ENCODE measurements at places on chromosomes 6 and 20.

GRCh38 chr6:90000864-90001731 is 106.8 kb downstream of the GJA10 start:
- DNase-seq = no peak

GRCh38 chr6:169223006-169223405 is 30.6 kb downstream of the THBS2 start:
- no peak for DNase-seq

GRCh38 chr6:16319813-16320532 is 81.6 kb downstream of the GMPR start:
- peak; percentile 59 for DNase-seq

DNA sequence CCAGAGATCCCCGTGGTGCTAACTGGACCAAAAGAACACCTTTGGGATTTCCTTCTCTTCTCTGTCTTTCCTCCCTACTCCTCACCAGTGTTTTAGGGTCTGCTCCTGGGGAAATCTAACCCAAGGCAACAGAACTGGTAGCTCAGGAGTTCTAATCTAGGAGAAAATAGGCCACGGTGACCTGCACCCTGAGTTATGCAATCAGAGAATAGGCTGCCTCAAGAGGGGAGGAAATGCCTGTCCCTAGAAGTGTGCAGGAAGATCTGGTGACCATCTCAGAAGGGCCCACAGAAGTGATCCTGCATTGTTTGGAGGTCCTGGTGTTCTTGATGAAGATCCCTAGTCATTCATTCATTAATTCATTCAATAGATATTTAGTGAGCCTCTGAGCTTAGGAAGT is 3.4 kb downstream of the ETV7 start:
- no peak for DNase-seq

DNA sequence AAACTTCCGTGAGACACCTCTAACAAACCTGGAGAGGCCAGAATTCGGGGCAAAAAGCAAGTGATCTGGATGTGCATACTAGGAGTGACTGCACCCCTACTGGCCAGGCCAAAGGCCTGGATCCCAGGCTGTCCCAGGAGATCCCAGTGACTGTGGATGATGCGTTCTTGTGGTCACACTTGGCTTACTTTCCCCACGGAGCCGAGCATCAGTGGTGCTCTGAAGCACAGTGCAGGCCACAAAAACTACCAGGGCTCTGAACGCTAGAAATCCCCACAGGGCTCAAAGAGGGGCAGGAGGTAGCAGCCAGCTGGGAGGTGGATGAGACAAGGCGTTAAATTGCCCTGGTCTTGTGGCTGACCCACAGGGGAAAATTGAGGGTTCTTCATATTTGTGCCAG is 7.1 kb downstream of the TRIM26 start:
- no peak for DNase-seq

- DNase-seq = no peak
These were observed 32.5 kb downstream of the TMEM242 start for GRCh38 chr6:157290797-157291196.

- no peak for DNase-seq
These were observed 10.4 kb downstream of the CD40 start for GRCh38 chr20:46128310-46129151.

DNA sequence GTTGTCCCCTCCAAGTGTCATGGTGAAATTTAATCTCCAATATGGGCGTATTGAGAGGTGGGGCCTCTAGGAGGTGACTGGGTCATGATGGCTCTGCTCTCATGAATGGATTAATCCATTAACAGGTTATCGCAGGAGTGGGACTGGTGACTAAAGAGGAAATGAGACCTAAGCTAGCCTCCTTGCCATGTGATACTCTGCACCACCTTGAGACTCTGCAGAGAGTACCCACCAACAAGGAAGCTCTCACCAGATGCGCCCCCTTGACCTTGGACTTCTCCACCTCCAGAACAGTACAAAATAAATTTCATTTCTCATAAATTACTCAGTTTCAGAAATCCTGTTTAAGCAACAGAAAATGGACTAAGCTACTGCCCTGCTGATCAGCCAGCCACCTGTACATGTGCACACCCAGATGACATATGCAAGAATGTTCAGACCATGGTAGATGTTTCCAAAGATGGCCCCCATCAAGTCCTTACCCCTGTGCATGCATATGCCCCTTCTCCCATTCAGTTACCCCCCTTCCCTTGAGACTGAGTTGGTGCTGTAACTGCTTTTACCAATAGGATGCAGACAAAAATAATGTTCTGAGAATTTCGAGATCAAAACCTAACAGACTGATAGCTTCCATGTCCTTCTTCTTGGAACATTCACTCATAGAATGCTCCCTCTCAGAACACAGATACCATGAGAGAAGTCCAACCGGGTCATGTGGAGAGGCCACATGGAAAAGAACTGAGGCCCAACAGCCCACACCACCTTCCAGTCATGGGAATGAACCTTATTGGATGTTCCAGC is 28.4 kb downstream of the MAP3K5 start:
- no peak for DNase-seq

- no peak for DNase-seq
These were observed 80.6 kb upstream of the EYA4 start for GRCh38 chr6:133160536-133160935.

DNA sequence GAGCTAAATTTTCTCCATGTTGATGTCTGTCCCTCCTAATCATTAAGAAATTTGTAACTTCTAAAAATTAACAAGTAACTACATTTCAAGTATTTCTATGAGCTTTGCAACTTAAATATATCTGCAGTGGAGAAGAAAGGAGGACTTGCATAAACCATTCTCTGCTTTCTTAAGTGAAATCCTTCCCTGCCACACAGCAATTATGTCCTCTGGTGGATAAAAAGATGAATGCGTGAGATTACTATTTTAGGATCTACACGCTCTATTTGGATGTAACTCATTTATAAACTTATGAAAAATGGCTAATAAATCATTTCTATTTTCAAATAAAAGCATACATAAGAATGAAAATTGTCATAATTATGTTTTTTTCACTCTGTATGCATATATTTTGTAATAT is 338.0 kb upstream of the PTCHD4 start:
- no peak for DNase-seq

DNA sequence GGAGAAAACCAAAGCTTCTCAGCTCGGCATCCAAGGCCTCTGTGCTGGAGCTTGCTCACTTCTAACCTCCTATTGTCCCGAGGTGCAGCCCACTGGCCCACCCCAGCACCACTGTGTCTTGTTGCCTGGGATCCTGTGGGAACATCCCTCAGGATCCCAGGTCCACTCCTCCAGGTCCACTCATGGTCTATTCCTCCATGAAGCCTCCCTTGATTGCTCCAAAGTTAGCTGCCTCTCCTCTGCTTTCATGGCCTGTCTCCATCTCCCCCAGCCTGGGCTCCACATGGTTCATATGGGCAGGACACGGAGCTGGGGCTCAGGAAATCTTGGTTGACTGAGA is 13.9 kb downstream of the SLA2 start:
- DNase-seq = no peak

DNA sequence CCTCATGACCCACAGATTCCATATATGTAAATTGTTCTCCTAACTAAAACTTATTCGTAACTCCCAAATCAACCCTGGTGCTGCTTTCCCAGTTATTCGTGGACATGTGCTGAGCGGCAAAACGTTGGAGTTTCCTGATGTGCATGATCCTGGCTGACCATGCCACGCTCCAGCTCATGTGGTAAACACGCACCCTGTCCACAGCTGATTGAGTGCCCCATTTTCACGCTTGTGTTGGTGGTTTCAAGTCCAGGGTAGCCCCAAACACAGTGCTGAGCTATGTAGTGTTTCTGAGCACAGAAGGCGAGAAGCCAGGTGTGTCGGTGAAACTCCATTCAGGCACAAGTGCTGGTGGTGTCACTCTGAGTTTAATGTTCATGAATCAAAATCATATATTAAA is 19.1 kb upstream of the FOXC1 start:
- DNase-seq = no peak

GRCh38 chr20:10728873-10729670 is 55.3 kb upstream of the JAG1 start:
- DNase-seq = no peak

DNA sequence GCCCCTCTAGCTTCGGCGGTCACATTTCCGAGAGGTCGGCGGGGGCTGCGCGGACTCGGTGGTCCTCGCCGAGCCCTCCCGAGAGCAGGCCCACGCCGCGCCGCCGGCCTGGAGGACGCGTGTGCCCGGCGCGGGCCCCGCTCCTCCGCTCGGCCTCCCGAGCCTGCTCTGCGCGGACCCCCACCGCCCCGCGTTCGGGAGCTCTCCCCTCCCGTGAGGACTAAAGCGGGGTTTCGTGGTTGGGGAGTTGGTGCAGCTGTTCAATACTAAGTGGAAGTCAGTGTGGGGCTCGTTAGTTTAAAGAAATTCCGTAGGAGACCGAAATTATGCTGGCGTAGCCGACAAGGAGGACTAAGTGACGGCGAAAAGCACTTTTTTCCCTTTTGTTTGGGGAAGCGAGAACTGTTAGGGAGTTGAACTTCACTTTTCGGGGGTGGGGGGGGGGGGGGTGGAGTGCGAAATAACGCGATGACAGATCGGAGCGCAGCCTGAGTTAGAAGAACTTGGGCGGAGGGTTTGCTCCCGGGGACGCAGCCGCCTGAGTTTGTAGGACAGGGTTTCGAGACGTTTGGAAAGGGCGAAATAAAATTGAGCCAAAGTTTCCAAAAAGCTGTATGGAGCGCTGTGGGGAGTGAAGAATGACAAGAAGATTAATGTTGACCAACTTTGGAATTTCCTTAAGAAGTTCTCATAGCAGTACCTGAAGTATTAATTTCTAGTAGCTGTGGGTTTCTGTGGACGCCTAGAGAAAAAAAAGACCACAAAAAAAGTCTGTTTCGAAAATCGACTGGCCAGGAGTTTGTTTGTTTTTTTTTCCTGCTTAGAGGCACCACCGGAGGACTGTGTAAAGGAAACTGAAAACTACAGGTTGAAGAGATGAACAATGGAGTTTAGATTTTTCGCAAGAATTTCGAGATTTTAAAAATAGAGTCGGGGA is 1.4 kb downstream of the QKI start:
- no peak for DNase-seq

GRCh38 chr6:99521633-99522151 is 6.5 kb upstream of the USP45 start:
- DNase-seq = no peak

GRCh38 chr20:34817801-34818200 is 7.7 kb downstream of the NCOA6 start:
- no peak for DNase-seq

GRCh38 chr6:56156643-56157042 is 90.7 kb downstream of the COL21A1 start:
- DNase-seq = no peak

DNA sequence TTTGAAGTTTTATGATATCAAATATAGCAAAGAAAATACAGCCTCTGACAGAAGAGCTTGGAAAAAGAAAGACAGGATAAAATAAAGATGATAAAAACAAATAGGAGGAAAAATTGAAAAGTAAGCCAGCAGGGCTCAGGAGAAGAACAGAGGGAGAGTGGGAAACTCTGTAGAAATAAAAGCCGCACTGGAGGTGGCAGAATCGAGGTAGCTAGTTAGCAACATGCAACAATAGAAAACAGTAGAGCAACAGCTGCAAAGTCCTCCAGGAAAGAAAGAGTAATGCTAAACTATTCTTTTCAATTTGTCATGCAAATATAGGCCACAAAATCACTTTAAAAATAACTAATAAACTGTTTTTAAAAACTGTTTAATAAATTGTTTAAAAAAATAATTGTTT is 28.8 kb downstream of the HBS1L start:
- DNase-seq = no peak

- no peak for DNase-seq
These were observed 235.5 kb downstream of the KIF16B start for GRCh38 chr20:16337707-16338106.

- DNase-seq = no peak
These were observed 365.7 kb upstream of the EPHA7 start for GRCh38 chr6:93784794-93785693.

GRCh38 chr6:37804586-37804985 is 14.9 kb upstream of the ZFAND3 start:
- DNase-seq = no peak

DNA sequence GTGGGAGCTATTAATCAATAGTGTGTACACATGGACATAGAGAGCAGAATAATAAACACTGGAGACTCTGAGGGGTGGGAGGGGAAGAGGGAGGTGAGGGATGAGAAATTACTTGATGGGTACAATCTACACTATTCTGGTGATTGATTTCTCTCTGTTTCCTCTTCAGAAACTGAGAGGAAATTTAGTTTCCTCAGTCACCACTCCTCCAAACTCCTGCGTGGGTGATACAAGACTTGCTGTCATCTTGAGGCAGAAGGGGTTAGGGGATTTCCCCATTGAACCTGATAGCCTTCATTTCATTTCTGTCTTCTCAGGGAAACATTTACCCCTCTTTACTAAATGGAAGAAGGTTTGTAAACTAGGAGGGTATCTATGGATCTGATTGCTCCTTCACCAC is 84.3 kb upstream of the ESR1 start:
- no peak for DNase-seq

GRCh38 chr6:36615018-36615761 is 21.0 kb downstream of the SRSF3 start:
- peak; percentile 41 for DNase-seq

All from HCT116 (cell line).